ENCODE measurements at places on chromosomes 1 and 21.

DNA sequence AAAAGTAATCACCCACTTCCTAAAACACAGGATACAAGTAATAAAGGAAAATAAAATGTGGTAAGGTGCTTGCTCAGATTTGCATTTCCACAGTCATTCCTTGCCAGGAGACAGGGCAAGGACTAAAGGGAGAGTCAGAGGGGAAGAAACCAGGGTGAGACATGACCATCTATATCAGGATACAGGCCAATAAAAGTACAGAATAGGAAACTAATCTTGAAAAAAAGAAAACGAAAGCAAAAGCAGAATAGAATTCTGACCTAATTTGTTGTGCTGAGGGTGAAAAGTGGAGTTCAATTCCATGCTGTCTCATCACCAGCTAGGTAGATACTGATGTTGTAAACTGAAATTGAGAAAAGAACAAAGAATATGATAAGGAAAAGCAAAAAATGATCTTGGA, 27.3 kb downstream of the JMJD4 start:
- DNase-seq: no peak

GRCh38 chr1:43527111-43527878, 3.4 kb upstream of the PTPRF start:
- no peak for DNase-seq

DNA sequence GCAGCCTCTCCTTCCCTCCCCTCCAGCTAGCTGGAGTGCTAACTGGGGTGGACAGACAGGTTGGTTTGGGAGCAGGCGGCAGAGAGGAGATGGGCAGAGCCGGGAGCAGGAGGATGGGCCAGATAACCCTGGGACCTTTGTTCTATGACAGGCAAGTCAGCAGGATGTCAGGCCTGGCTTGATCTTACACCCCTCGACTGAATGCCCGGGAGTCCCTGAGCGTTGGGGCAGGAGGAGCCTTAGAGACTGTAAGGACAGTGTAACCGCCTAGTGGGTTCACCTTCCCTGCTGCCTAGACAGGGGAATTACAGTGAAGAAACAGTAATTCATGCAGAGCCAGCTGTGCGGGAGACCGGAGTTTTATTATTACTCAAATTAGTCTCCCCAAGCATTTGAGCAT, 60.2 kb downstream of the MDM4 start:
- DNase-seq: no peak

DNA sequence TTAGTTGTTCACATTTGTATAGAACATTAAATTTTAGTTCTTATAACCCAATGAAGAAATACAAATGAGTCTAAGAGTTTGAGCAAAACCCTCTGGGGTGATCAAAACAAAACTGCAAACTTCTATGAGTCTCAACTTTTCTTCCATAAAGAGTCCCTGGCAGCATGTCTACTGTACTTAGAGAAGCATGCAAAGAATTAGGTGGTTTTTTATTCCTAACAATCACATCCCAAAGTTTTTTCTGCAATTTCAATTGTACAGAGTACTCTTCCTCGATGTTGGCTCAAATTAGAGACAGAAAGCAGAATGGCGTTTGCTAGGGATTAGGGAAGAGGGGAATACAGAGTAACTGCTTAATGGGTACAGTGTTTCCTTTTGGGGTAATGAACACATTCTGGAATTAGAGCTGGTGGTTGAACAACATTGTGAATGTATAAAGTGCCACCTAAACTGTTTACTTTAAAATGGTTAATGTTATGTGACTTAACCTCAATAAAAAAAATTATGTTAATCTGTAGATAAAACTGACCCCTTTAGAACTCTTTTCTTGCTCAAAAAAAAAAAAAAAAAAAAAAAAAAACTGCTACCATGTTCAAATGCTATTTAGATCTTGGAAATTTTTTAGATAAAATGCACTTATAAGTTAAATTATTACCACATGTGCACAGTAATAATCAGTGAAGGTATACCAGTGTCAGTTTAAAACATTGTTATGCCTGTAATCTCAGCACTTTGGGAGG, 4.8 kb downstream of the RC3H1 start:
- DNase-seq: no peak

GRCh38 chr21:31909153-31910073, 36.6 kb downstream of the HUNK start:
- DNase-seq: no peak

DNA sequence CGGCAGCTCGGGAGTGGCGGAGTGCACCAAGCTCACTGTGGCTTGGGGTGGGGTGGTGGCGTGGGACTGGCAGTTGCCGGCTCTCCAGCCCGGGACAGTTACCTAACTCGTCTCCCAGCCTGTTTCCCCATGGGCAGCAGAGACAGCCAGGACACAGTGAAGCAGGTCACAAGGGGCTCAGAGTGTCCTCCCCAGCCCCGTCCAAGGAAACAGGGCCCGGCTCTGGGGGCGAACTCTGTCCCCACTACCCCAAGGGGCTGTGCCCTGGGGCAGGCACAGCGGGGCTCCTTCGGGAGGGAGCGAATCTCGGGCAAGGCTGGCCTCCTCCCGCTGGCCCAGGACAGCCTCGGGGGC, 759 bp downstream of the GPR157 start:
- DNase-seq: no peak

GRCh38 chr1:226606311-226607267, 58.0 kb downstream of the STUM start:
- no peak for DNase-seq

- DNase-seq: no peak
Measured at GRCh38 chr1:23065385-23065784, 46.1 kb downstream of the KDM1A start.

All from CD4-positive, alpha-beta T cell treated with Interleukin-21 for 1 hour (primary cell).